Immature natural killer cell (primary cell): ENCODE measurements at places on chromosomes 13 and 19. TPM values are rescaled to one million over a fixed set of nuclear protein-coding genes. Genes with fewer than 3 reads are reported as not detected.

ZNF841 gene
- 5.6 TPM for polyA plus RNA-seq

BRSK1 gene
- not detected for polyA plus RNA-seq

GRCh38 chr13:43564952-43565351, 221.8 kb downstream of the ENOX1 start:
- DNase-seq = no peak

OLFM2 gene
- 1.9 TPM for polyA plus RNA-seq

GRCh38 chr13:93771227-93771626, 544.6 kb downstream of the GPC6 start:
- no peak for DNase-seq
